Dorsolateral prefrontal cortex (tissue), 122 donors: ENCODE measurements at places on chromosomes 12 and 14. TPM values are rescaled to one million over a fixed set of nuclear protein-coding genes. Genes with fewer than 3 reads are reported as not detected.

GRCh38 chr14:91329486-91330014 is 85.0 kb upstream of the GPR68 start:
- DNase-seq: no peak

GRCh38 chr14:70268760-70269159 is 80.0 kb upstream of the SLC8A3 start:
- DNase-seq: no peak

- DNase-seq: no peak
Observed at GRCh38 chr14:91343051-91343450, 74.6 kb downstream of the CCDC88C start.

DNA sequence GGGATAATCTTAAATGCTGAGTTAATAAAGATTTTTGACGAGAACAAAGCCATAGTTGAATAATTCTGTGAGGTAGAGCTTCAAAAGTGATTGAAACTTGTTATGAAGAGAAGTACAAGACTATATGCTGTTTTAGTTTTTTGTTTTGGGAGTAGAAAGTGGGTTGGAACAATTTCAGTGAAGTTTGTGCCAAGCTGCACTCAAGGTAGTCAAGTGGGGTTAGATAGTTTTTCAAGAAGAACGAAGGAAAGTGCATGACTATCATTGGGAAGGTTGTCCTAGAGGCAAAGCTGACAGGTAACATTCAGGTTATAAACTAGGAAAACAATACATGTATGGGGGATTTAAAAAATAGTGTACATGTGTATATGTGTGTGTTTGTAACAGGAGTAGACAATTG is 16.2 kb downstream of the FUT8 start:
- no peak for DNase-seq

- DNase-seq: no peak
Observed at GRCh38 chr14:22748631-22749068, 17.8 kb upstream of the OXA1L start.

GRCh38 chr12:124412646-124413015 is 117.7 kb downstream of the RFLNA start:
- DNase-seq: no peak

DNA sequence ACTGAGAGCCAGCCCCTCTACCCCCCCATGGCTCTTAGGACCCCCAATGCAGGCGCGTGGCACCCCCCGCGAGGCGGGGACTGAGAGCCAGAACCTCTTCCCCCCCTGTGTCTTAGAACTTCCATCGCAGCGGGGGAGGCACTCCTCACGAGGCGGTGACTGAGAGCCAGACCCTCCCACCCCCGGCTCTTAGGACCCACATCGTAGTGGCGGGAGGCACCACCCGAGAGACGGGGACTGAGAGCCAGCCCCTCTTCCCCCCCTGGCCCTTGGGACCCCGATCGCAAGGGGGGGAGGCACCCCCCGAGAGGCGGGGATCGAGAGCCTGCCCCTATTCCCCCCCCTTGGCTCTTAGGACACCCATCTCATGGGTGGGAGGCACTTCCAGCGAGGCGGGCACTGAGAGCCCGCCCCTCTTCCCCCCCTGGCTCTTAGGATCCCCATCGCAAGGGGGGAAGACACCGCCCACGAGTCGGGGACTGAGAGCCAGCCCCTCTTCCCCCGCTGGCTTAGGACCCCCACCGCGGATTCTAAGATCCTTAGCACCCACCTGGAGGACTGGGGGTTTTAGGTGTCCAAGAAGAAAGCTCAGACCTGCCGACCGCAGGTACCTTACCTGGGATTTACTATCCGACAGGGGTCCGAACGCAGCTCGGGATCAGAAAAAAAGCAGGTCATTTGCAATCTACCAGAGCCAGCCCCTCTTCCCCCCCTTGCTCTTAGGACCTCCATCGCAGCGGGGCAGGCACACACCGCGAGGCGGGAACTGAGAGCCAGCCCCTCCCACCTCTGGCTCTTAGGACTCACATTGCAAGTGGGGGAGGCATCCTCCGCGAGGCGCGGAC is 44.9 kb downstream of the DDX11 start:
- no peak for DNase-seq

DNA sequence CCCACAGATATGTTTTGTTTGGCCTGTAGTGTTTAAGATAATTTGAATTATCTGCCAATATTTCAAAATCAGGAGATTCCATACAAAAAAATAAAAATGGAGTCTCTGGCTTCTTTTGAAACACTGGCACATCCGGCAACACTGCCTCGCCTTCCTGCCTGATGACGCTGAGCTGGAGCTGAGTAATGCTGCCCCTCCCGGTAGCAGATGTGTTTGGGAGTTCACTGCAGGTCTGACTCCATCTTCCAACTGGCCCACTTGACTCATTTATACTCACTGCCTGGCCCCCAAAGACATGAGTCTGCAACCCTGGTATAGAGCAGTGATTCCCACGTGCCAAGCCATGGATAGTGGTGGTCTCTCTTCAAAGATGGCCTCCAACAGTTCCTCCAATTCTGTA is 7.4 kb downstream of the CIT start:
- DNase-seq: no peak

DNA sequence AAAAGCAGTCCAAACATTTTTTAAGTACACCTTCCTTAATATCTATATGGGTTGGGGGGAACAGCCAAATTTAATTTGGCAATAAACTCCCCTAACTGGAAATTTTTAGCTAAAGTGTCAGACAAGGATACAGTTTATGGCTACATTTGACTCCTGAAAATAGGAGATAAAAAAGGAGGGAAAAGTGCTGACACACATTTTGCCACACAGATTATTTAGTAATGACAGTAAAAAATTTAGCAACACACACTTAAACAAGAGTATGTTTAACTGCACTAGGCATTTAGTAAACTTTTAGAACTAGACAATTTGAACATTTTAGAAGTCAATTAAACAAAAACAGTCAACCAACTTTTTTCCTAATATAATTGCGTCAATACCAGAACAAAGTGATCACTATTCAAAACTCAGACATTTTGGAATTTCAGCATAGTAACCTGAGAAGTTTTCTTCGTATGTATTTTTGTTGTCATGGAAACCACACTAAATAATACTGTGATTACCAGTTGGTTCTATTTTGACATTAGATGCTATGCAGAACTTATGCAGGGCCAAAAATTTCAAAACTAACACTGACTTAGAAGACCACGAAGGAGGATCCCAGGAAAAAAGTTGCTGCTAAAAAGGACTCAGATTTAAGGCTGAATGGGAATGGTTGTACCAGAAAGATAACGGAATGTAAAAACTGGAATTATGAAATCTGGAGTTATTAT is 13.4 kb downstream of the GMFB start:
- DNase-seq: no peak

GRCh38 chr12:128459067-128459466 is 192.1 kb downstream of the TMEM132C start:
- no peak for DNase-seq

DNA sequence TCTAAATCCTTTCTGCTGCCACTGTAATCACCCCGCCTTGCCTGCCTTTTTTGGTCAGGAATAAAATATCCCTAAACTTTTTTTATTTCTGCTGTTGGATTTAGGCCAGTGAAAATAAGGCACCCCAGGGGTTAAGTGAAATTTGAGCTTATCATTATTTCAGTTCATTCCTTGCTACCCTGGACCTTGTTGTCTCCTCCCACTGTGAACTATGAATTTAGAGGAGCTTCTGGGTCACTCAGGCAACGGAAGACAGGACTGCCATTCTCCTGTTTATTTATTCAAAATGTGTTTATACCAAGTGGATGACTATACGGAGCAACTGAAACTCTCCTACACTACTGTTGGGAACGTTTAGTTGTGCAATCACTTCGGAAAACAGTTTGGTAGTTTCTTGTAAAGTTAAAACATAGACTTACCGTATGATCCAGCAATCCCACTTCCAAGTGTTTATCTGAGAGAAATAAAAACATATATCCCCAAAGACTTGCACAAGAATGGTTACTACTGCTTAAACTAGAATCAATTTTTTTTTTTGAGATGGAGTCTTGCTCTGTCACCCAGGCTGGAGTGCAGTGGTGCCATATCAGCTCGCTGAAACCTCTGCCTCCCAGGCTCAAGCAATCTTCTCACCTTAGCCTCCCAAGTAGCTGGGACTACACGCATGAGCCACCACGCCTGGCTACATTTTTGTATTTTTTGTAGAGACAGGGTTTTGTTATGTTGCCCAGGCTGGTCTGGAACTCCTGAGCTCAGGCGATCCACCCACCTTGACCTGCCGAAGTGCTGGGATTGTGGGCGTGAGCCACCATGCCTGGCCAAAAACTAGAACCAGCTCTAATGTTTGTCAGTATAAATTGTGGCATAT is 2.3 kb upstream of the TRAFD1 start:
- DNase-seq: no peak

- no peak for DNase-seq
Observed at GRCh38 chr12:9073076-9073475, 42.6 kb downstream of the A2M start.

DNA sequence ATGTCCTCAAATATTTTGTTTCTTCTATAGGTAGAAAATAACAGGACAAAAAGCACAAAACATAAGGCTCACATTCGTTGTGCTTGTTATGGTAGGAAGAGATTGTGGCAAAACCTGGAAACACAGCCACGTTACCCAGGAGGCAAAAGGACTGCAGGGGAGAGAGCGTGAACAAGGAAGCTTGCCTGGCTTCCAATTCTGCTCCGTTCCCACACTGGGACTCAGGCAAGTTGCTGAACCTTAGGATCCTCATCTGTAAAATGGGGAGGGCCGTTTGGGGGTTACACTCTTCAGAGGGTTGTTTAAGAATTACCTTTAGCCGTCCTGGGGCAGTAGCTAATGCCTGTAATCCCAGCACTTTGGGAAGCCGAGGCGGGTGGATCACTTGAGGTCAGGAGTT is 205.3 kb downstream of the SSPN start:
- no peak for DNase-seq

DNA sequence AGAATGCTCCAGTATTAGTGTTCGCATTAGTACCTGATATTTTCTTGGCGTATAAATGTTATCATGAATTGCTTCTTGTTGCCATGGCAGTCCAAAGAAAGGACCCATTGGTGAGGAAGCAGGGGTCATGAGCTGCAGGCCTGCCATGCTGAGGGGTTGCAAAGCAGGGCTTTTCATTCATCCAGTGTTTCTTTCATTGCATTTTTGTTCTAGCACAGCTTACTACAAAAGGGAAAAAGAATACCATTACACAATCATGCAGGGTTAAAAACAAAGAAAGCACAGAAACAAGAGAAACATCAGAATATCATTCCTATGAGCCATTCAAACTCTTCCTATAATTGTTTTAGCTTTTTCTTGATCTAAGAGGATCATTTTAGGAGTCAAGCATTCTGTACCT is 24.0 kb downstream of the DICER1 start:
- DNase-seq: no peak

- DNase-seq: no peak
Observed at GRCh38 chr12:25518512-25518911, 34.6 kb downstream of the LMNTD1 start.

DNA sequence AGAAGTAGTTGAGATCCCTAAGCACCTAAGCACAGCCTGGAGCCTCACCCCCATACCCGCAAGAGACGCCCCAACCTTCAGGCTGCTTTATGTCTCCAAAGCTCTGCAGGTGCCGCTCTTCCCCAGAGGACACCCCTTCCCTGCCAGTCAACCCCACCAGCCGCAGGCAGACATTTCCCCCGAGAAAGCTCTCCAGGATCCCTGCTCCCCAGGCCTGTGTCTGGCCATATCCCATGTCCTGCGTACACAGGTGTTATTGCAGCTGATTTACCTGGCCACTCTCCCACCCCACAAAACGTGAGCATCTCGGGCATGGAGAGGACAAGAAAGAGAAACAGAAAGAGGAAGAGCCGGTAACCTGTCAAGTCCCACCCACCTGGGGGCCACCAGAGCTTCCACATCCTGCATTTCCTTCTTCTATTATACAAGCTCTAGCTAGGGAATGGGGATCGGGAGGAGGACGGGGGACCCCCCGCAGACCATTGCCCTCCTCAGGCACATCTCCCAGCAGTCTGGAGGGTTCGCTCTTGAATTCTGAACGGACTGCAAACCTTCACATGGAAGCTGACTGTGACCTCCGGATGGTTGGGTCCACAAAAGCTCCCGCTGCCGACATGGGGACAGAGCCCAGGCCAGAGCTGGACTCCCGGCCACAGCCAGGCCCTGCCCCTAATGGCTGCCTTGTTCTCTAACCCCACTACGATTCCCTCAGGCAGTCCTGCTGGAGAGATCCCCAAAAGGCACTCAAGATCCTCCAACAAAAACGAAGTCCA is 17.6 kb downstream of the CCDC88C start:
- DNase-seq: no peak

GRCh38 chr12:78584695-78585094 is 279.9 kb upstream of the SYT1 start:
- DNase-seq: no peak

The TMEM121 gene
- 14.2 TPM for total RNA-seq

The GPHN gene
- 65.2 TPM for total RNA-seq

The MORN3 gene
- total RNA-seq: 4.4 TPM

The CPSF6 gene
- 84.8 TPM for total RNA-seq

The ESRRB gene
- 0.45 TPM for total RNA-seq

The PLEKHH1 gene
- total RNA-seq: 269 TPM

The SRGAP1 gene
- total RNA-seq: 19.5 TPM

The CLEC14A gene
- total RNA-seq: 14.3 TPM

The DPPA3 gene
- total RNA-seq: not detected

The DACT1 gene
- 8.5 TPM for total RNA-seq

The MMP17 gene
- 57.2 TPM for total RNA-seq
